ENCODE measurements at places on chromosomes 2 and 18.

- no peak for DNase-seq
These were observed 292.1 kb upstream of the NRXN1 start for GRCh38 chr2:51324051-51324450.

DNA sequence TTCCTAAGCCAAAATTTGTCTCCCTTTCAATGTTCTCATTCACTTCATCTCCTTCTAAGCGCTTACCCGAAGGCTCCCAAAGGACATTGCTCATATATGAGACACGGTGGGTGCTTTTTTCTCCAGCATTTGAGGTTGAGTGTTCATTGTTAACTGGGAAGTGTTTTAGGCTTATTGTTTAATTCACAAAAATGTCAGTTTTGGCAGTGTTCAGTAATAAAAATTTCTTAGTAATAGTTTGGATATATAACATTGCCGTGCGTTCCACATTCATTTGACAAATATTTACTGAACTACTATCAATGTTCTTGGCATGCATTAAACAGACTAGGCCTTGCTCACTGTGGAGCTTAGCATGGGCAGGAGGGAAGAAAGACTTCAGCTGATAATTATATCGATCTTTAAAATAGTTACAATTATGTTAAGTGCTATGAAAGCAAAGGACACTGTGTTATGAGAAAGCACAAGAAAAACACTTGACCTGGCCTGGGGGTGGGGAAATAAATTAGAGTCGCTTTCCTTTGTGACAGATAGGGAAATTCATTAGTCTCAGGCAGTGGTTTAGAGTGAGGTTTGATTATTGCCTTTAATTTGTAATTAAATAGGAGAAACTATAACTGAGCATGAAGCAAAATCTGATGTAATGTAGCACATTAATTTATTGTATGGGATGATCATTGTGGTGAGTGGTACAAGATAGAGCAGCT is 82.2 kb upstream of the DOCK10 start:
- DNase-seq: no peak

DNA sequence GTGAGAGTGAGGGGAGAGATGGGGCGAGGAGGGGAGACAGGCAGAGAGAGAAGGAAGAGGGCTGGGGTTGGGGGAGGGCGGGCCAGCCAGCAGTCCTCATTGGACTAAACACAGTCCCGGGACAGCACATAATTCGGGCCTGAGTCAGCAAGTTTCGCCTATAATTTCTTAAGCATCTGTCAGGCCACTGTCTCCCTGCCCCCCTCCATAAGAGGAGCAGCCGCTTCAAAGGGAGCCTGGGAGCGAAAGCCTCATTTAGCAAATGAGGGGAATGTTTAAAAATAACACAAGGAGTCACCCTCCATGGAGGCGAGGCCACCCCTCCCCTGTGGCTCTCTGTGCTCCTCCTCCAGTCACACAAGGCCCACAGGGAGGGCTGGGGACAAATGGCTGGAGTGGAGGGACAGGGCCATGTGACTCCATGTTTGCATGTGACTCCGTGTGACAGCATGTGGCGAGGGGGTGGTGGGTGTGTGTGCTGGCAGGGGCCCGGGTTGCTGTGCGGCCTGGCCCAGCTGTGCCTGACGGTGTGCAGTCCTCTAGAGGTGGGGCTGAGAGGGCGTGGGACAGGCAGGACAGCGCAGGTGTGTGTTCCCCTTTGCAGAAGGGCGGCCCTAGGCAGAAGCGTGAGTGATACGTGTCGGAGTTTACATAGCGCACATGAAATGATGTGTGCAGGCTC is 162.4 kb downstream of the CELF4 start:
- no peak for DNase-seq

- no peak for DNase-seq
These were observed 184.8 kb downstream of the ACKR3 start for GRCh38 chr2:236754271-236754944.

Data from effector memory CD8-positive, alpha-beta T cell (primary cell).